ENCODE measurements at places on chromosomes 1 and 21.

GRCh38 chr1:81225789-81226602 lies 574.7 kb upstream of the ADGRL2 start:
- no peak for DNase-seq

DNA sequence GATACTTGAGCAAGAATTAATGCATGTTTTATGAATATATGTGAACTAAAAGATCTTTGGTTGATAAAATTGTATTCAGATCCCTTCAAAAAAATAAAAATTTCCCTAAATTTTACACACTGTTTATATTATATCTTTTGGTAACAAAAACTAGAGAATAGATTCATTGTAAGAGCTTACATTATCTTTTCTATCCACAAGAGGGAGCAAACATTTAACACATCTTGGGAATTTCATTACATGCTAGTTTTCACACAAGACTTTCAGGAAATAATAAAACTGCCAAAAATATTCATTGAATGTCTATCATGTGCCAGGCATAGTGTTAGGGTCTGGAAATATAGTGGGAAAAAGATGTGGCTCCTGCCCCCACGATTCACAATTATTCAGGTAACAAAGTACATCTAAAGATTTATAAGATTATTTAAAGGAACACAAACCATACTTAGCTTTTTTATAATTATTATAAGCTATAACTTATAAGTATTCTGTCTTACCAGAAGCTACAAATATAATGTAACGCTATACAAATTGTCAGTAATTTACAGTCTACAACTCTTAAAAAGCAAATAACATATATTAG lies 30.6 kb downstream of the FAF1 start:
- no peak for DNase-seq

- peak; percentile 70 for DNase-seq
These were observed 7.3 kb upstream of the CACNA1S start for GRCh38 chr1:201119206-201120197.

DNA sequence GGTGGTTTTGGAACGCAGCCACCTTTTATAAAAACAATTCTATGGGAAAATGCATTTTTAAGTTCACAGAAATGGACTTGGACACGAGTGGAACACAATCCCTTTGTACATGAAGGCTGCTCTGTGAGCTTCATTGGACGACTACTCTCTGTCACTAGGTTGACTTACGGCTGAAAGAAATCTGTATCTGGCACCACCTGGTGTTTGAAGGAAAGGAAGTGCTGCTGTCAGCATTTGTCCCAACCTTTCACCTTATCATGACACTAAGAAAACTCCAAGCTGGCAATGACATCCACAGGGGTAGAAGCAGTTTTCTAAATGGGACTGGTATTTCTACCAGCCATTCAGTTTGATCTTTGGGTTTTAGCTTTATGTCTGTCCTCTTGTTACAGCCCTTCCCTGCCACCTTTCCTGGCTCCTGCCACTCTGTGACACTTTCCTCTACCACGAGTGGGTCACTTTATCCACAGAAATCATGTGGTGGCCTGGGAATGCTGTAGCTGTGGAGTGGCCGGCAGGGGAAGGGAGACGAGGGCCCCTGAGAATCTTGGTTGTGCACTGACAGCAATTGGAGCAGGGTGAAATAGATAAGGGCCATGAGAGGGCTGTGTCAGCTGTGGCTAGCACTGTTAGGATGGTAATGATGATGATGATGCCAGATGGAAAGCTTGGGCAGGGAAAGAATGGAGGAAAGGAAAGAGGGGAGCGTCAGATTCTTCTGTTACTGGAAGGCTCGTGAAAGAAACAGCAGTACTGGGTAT lies 85.2 kb downstream of the TBX19 start:
- peak; percentile 7 for DNase-seq

DNA sequence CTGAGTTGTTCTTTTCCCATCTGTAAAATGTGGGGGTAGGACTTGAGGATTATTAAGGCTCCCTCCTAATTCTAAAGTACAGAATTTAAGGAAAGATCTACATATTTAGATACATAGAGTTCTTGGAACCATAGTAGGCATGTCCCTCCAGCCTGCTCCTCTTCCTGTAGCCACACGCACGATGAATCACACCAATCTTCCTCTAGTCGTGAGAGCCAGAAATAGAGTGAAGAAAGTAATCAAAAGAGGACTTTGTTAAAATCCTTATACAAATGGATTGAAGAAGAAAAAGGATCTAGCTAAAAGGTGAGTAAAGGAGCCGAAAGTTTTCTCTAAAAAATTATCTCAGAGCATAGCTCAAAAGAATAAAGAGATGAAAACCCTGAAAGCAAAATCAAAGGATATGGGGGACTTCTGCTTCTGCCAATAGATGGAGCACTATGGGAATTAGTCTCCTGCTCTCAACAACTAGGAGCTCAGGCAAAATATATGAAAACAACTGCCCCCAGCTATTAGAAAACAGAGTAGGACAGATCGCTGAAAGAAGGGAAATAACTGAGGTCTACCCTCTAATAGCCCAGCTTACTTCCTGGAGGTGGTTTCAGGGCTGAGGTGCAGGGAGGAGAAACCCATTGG lies 8.5 kb downstream of the C1orf141 start:
- DNase-seq = peak; percentile 32

GRCh38 chr1:199073166-199073565 lies 434.3 kb downstream of the PTPRC start:
- DNase-seq = peak; percentile 6

GRCh38 chr1:52976183-52977035 lies 49.3 kb downstream of the SCP2 start:
- no peak for DNase-seq

GRCh38 chr1:91374086-91374485 lies 30.6 kb downstream of the HFM1 start:
- no peak for DNase-seq

- DNase-seq = no peak
These were observed 52.1 kb downstream of the ACBD3 start for GRCh38 chr1:226134170-226135058.
